ENCODE measurements at places on chromosomes 12 and 14.

GRCh38 chr14:93035917-93036651 is 79.6 kb downstream of the ITPK1 start:
- no peak for DNase-seq

DNA sequence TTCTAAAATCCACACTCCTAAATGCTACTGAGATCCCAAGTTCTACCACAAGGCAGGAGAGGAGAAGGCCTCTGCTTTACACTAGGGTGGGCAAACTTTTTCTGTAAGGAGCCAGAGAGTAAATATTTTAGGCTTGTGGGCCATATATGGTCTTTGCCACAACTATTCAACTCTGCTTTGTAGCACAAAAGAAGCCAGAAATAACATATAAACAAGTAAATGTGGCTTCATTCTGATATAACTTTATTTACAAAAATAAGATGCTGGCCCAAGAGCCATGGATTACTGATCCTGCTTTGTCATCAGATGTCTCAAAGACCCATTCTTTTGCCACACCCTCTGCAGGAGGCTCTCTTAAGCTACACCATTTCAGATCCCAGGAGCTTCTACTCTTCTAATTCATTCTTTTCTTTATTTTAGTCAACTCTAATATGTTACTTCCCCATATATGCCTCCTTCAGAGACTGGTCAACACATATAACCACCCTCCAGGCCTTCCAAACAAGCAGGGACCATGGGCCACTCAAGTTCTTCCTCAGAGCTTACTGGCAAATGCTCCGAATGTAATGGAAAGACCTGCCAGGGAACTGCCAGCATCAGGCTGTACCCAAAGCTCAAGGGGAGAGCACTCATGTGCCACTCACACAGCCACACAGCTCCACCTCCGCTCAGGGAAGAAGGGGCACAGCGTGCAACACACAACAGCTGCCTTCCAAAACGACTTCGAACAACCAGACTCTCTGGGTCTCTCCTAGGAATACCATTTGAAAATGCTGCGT is 15.6 kb downstream of the APPL2 start:
- no peak for DNase-seq

DNA sequence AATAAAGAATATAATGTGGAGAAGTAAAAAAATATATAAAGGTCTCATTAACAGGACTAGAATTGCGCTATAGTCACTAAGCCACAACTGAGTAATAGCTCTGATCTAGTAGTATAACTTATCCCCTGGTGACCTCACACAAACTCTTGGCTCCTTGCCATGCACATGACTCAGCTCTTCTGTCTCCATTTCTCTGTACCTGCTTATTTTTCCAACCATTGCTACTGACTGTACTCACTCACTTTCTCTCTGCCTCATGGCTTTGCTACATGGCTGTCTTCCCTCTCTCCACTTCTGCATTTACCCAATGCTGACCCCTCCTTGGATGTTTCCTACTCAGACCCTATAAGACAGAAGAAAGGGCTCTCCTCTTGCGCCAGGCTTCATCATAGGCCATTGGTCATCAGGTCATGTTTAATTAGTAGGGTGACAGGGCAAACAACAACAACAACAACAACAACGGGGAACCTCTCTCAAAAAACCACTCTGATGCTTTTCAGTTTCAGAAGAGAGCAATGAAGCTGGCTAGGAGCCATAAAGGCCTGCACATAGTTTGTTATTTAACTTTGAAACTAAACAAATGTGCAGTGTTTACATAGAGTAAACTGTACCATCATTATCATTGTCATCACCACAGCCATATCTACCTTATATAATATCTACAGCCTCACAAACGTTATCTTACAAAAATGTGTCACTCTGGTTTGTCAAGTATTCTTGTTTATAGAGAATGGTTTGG is 25.6 kb upstream of the KRAS start:
- DNase-seq, result no peak

- no peak for DNase-seq
Measured at GRCh38 chr14:43249116-43249515, 1258.0 kb downstream of the FSCB start.

GRCh38 chr14:93281937-93282336 is 50.9 kb downstream of the BTBD7 start:
- no peak for DNase-seq

DNA sequence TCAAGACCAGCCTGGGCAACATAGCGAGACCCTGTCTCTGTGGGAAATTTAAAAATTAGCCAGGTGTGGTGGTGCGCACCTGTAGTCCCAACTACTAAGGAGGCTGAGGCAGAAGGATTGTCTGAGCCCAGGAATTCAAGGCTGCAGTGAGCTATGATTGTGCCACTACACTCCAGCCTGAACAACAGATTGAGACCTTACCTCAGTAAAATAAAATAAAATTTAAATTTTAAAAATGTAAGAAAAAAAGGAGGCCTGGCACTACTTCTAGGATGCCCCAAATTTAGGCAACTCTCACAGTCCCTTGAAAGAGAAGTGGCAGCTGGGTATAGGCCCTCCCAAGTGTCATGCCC is 918 bp upstream of the INHBE start:
- DNase-seq, result no peak

Measured in NCI-H1694 treated with DMSO at 0.1 percent for 48 hours (cell line).